Omental fat pad (tissue), 4 donors: ENCODE measurements at places on chromosomes 5 and 9. TPM values are rescaled to one million over a fixed set of nuclear protein-coding genes. Genes with fewer than 3 reads are reported as not detected.

DNA sequence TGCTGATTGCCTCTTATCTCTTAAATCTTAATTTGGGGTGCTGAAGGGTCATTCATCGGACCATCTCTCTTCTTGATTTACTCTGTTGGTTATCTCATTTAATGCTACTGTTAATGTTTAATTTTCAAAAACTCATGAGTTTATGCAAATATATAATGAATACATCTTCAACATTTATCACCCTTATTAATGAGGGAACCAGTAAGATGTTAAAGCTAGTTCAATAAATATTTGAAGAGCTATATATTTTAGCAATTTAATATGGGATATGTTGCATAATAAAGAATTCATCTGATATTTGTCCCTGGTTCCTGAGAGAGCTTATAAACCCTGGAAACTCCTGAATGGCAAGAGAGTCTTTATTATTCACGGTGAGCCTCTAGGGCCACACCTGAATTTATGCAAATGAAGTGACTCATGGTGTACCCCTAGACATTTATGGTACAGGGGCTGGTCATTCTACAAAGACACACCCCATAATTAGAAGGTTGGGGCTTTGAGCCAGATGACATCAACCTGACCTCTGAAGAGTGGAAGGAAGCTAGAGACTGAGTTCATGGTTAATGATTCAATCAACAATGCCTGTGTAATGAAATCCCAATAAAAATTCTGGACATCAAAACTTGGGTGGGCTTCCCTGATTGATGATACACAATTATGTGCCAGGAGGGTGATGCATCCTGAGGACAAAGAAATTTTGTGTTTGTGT lies 339.5 kb upstream of the ZNF608 start:
- DNase-seq: no peak

DNA sequence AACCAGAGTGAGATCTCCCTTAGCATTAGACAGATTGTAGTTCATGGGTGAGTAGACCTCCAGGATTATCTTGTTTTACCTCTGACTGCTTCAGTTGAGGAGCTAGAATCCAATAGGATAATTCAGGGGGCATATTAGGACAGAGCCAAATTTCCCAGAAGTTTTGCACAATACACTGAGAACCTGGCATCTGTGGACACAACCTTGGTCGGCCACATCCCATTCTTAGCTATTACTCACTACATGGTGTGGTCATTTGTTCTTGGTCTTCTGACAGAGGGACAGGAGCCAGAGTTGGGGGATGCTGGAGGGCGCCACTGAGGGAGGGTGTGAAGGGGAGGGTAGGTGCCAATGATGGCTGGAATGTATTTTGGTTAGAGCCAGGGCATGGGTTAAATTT lies 66.6 kb downstream of the NPR3 start:
- no peak for DNase-seq

GRCh38 chr9:14451949-14452348 lies 138.0 kb upstream of the NFIB start:
- no peak for DNase-seq

TAF11L10 gene
- not detected for total RNA-seq

GRCh38 chr5:82909771-82910170 lies 167.4 kb downstream of the TMEM167A start:
- no peak for DNase-seq

DNA sequence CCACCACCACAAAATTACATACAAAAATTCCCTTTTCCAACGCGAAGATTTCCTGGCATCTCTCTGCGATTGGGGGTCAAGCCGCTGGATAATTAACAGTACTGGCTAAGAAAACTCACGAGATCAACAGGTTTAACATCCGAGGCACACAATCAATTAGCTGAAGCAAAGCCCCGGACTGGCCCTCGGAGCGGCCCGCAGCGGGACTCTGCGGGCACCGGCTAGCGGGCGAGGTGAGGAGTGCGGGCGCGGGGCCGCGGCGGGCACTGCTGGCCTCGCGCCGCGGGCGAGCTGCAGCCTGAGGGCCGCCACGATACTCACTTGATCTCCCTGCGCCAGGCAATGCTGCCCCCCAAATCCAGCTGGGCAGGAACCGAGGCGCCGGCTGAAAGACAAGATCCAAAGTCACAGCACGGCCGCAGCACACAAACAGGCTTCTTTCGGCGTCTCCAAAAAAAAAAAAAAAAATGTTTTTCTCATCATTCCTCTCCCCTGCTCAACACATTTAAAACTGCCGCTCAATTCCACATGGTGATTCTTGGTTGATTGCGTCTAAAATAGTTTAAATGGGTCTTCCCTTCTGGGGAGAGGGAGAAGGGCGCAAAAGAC lies 210.2 kb downstream of the MEF2C start:
- no peak for DNase-seq

DNA sequence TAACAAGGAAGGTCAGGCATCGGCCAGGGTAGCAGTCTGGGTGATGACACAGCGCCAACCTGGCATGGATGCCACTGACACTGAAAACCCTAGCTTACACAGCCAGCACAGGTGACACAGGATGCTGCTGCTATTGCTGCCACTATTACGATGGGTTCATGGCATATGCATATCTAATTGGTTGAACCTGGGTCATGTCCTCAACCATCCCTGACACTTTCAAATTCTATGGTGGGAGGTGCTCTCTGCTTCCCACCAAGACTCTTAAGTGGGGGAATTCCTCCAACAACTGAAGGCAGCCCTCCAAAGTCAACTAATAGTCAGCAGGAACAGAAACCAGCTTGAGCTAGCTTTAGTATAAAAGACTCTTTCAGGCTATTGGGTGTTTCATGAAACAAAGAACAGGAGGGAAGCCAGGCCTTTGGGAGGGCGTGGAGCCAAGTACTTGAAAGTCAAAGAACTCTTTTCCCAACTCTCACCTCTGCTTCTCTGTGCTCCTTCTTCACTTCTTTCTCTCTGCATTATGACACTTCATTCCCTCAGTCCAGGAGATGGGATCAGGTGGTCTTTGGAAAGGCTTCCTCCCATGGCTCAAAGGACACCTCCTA lies 21.3 kb downstream of the PTTG1 start:
- DNase-seq: no peak

GRCh38 chr5:157157293-157157891 lies 8.7 kb downstream of the GARIN3 start:
- DNase-seq: no peak

DNA sequence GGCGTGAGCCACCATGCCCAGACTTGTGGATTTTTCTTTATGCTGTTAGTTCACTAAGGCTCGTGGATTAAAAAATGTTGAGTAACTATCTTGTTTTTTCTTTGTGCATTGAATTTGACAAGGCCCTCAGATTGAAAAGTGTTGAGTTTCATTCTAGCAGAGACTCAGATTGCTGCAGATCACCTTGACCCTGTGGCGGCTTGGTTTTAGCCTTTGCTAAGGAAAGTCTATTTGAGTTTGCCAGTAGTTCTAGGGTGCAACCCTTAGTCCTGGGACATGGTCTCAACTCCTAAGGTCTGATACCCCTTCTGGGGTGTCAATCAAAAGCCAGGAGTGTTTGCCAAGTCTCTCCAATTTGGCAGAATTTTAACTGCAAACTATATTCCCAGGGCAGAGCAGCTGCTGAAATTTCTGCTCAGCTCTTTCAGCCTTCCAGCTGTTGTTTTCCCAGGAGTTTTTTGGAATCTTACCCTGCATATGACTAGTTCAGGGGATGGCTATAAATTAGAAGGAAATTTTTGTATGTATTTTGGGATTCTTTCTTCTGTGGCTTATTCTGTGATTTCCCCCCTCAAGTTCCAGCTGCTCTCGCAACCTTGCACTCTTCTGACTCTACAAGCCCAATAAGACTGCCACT lies 84.3 kb upstream of the HAND1 start:
- DNase-seq: no peak

NR4A3 gene
- total RNA-seq: 216 TPM

HTR1A gene
- total RNA-seq: not detected

GRCh38 chr5:118033686-118034338 lies 954.5 kb downstream of the DTWD2 start:
- no peak for DNase-seq

- DNase-seq: no peak
Measured at GRCh38 chr5:91378752-91379211, 4.3 kb downstream of the ARRDC3 start.

ZDHHC11 gene
- total RNA-seq: 5.7 TPM
